Cardiac ventricle fibroblast (primary cell): ENCODE measurements at places on chromosomes 6 and 20. TPM values are rescaled to one million over a fixed set of nuclear protein-coding genes. Genes with fewer than 3 reads are reported as not detected.

The PLCB1 gene
- 6.9 and 9.7 TPM in 2 replicates for total RNA-seq

The TP53TG5 gene
- not detected in 2 replicates for total RNA-seq

The ATG5 gene
- total RNA-seq = 13.7 and 16.5 TPM in 2 replicates

The RAB32 gene
- total RNA-seq = 28.5 and 34.8 TPM in 2 replicates

The BACH2 gene
- 0.06 and 0.29 TPM in 2 replicates for total RNA-seq

The GABRR1 gene
- total RNA-seq = not detected in 2 replicates

The LGSN gene
- not detected in 2 replicates for total RNA-seq

The RAB23 gene
- total RNA-seq = 11.9 and 14.1 TPM in 2 replicates

The FERMT1 gene
- 1.6 and 4.9 TPM in 2 replicates for total RNA-seq

The UBD gene
- total RNA-seq = not detected in 2 replicates

The APCDD1L gene
- total RNA-seq = 11.6 and 14.9 TPM in 2 replicates

The PNLDC1 gene
- 0.81 and 1.3 TPM in 2 replicates for total RNA-seq

The FOXF2 gene
- 0.83 and 1.2 TPM in 2 replicates for total RNA-seq

The PACSIN1 gene
- total RNA-seq = not detected in 2 replicates

The RNF39 gene
- 0.19 TPM in 1 of 2 replicates, not detected in the other for total RNA-seq

The CST2 gene
- total RNA-seq = not detected in 2 replicates

The NOTCH4 gene
- 3.9 and 5.3 TPM in 2 replicates for total RNA-seq

The KHDRBS2 gene
- not detected in 2 replicates for total RNA-seq

The THEMIS gene
- not detected in 2 replicates for total RNA-seq

The FAM83B gene
- total RNA-seq = not detected in 2 replicates

The PAK5 gene
- total RNA-seq = not detected in 2 replicates

The MROH8 gene
- total RNA-seq = 1.3 and 1.4 TPM in 2 replicates

The SALL4 gene
- total RNA-seq = 0.44 TPM in 1 of 2 replicates, not detected in the other

The ADGRF1 gene
- total RNA-seq = not detected in 2 replicates

The OPRM1 gene
- total RNA-seq = not detected in 2 replicates

The ASIP gene
- total RNA-seq = not detected in 2 replicates

The KCNK16 gene
- total RNA-seq = not detected in 2 replicates

The MLIP gene
- total RNA-seq = under 0.01 TPM in 1 of 2 replicates, not detected in the other

The FRK gene
- total RNA-seq = 1.4 and 1.8 TPM in 2 replicates

The C20orf144 gene
- not detected in 2 replicates for total RNA-seq

The LY6G5B gene
- total RNA-seq = 0.44 and 0.50 TPM in 2 replicates
